GM12891 (cell line): ENCODE measurements at places on chromosomes 1 and 21.

GRCh38 chr1:164320790-164321731 lies 237.9 kb upstream of the PBX1 start:
- DNase-seq: no peak

DNA sequence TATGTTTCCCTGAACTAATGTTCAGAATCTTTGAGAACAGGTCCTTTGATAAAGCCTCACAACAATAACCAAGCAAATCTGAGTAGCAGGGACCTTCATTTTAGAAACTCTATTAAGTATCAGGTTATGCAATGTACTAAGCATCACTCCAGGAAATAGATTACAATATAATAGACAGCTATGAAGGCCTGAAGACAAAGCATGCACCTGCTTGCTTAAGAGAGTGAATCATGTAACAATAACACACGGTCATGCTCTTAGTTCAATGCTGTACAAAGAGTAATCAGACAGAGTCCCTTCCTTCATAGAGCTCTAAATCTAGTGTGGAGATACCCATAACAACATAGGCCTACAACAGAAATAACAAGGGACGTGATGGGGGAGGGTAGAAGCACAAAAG lies 8.1 kb upstream of the CMPK1 start:
- no peak for DNase-seq

- DNase-seq: no peak
These were observed 22.9 kb upstream of the IFNAR2 start for GRCh38 chr21:33206771-33207281.

DNA sequence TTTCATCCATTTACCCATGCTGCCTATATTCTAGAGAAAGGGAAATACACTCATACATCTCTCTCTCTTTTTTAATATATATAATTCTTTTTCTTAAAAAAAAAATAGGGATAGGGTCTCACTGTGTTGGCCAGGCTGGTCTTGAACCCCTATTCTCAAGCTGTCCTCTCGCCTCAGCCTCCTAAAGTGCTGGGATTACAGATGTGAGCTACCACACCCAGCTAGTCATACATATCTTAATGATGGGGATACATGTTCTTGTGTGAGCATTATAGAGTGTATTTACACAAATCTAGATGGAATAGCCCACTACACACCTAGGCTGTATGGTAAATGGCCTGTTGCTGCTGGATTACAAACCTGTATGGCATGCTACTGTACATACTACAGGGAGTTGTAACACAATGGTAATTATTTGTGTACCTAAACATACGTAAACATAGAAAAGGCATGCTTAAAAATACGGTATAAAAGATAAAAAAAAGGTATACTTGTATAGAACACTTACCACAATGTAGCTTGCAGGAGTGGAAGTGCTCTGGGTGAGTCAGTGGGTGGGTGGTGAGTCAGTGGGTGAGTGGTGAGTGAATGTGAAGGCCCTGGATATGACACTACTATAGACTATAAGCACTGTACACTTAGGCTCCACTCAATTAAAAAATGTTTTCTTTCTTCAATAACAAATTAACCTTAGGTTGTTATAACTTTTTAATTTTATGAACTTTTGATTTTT lies 72.9 kb downstream of the IVNS1ABP start:
- DNase-seq: no peak

DNA sequence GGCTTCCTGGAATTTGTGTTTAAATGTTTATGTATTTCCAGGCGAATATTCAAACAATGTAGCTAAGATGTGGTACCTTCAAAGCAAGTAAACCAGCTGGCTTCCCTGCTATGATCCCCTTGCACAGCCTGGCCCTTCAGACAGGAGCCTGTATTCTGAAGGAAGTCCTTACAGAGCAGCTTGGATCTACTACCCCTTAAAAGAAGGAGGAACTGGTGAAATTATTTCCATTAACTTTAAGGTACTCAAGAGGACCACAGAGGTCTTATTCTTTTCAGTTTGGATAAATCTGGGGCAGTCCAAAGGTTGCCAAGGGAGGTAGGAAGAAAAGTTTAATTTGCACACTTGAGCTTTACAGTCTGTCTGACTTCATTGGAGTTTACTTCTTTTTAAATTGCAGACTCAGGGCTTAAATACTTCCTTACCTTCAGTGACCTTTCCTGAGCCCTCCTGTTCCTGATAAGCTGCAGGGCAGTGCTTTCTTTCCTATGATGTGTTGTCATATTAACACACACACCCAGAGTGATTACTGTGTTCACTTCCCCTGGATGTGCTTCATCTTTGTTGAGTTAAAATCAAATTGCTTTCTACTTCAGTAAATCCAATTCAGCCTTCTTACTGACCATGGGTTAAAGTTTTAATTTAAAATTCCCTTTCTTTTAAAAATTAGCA lies 40.5 kb downstream of the DISC1 start:
- no peak for DNase-seq

DNA sequence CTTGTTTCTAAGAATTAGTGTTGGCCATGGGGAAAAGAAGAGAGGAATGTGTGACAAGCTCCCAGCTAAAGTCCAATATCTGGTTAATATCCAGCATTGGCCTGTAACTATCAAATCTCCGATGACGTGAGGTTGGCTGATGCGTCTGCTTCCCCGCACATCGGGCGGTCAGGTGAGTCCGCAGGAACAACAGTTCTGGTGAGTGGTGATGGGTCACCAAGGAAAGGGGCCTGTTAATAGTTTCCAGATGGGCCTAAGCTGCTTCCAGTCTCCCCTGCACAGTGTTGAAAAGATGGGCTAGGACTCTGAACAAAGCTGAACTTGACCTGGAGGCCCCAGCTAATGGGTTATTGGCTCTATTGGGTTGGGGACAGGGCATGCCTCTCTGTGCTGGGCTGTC lies 193.1 kb upstream of the EDN2 start:
- DNase-seq: no peak

GRCh38 chr1:36906555-36906954 lies 127.8 kb downstream of the GRIK3 start:
- no peak for DNase-seq

DNA sequence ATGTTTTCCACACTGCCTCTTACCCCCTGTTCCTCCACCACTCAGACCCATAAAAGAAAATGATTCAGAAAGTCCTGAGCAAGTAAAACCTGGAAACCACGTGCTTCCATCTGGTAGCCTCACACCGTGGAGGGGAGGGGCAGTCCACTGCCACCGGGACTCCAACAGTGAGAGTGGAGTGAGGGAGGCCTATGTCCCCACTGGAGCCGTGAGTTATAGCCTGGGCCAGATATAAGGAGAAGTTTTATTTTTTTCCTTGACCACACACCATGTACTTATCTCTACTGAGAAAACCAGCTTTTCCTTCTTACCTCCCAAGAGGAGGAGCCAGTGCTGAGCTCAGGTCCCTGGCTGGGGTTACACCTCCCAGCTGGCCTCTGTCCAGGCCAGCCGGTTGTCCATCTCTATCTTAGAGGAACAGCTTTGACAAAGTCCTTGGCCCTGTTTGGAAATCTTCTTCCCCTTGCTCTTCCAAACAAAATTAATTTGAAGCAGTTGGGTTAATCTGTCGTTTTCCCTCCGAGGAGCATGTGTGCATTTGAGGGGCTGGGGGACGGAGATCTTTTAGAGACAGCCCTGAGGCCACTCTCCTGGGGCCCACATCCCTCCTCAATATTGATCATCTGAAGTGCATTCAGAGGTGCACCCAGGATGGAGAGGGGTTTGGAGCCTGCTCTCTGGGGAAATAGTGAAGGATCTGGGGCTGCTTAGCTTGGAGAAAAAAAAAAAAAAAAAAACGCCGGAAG lies 49.1 kb upstream of the SERBP1 start:
- DNase-seq: no peak

- DNase-seq: no peak
These were observed 1.5 kb downstream of the RNF186 start for GRCh38 chr1:19813643-19813960.

- no peak for DNase-seq
These were observed 1.9 kb upstream of the SLC27A3 start for GRCh38 chr1:153773096-153773921.

GRCh38 chr1:55534565-55535121 lies 319.5 kb upstream of the USP24 start:
- DNase-seq: no peak

DNA sequence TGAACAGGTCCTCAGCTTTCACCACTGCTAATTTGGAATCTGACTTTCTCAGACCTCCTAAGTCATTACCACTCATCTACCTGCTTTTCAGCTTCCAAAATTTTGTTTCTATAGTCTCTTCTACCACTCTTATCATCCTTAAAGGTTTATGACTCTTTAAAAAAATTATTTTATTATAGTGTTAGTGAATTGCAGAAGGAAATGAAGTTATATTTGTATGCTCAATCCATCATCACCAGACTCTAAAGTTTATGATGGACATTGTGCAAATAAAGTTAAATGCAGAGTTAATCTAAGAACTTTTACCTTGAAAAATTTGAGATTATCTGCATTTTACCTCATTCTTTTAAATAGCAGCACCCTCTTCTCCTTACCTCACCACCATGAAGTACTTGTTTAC lies 14.6 kb downstream of the CDC42BPA start:
- no peak for DNase-seq

DNA sequence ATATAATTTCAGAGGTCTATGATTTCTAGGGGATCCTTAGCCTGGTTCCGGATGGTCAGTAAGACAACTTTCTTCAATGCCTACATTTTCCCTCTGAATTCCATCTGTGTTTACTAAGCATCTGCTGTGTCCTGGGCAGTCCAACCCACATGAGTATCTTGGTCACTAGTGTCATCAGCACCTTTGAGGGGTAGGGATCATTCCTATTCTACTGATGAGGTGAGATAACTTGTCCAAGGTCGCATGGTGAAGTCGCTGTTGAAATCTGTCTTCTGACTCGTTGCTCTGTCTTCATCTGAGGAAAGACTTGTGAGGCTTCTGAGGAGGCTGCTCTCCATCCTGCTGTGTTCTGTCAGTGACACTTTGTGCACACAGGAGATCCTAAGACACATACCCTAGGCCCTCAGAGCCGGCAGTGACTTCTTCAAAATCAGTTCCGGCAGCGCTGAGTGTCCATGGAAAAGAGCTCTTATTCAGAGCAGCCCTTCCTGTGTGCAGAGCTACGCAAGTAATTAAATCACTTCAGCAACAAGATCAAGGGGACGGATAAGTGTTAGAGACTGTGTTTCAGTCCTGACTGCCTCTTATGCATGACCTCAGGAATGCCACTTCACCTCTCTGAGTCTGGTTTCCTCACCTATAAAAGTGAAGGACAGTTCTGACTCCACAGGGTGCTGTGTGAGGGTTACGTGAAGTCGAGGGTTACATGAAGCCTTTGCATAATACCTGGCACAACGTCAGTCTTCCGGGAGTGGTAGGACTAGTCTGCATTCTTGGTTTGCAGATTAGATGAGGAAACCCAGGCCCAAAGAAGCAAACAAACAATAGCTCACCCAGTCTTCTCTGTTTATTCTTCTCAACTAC lies 28.4 kb downstream of the AK2 start:
- no peak for DNase-seq
